ENCODE measurements at places on chromosomes 7 and 10.

DNA sequence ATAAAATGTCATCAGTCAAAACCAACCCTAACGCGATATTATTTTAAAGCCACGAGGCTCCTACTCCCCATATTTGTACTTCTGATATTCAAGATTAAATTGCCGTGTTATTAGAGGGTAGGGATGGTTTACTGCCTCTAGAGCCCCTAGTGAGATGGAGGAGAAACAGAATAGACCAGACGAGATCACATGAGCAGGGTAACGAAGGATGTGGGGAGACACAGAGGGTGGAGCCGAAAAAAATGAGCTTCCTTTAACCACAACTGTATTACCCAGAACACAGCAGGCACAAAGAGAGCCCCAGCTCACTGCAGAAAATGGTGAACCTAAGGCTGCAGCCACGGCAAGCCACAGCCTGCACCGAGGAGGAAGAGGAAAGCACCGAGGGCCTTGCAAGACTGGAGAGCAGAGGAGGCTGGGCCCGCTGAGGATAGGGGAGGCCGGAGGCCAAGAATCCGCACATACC lies 14.3 kb downstream of the ZC3HAV1 start:
- no peak for DNase-seq

DNA sequence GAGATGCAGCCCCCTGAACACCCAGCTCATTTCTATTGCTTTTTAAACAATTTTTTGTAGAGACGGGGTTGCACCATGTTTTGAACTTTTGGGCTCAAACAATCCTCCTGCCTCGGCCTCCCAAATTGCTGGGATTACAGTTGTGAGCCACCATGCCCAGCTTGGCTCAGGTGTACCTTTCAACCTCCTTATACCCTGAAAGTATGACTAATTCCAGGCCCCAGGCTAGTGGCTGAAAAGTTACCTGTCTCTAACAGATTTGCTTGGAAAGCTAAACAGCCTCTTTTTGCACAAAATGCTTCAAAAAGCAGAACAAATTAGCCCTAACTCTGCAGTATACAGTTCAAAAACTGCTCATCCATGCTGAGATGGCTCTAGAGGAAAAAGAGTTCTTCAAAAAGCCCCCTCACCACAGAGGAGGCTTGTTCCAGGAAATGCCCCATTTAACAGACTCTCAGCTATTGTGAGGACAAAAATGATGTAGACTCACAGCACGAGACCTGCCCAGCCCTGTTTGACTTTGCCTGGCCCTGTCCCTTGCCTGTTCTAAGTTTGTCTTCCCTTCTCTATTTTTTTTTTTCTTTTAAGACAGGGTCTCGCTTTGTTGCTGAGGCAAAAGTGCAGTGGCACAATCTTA lies 13.4 kb upstream of the AP1S1 start:
- no peak for DNase-seq

- peak; percentile 17 for DNase-seq
Observed at GRCh38 chr7:22563621-22564241, 63.7 kb upstream of the STEAP1B start.

- DNase-seq: no peak
Observed at GRCh38 chr10:61108915-61109314, 164.9 kb upstream of the RHOBTB1 start.

DNA sequence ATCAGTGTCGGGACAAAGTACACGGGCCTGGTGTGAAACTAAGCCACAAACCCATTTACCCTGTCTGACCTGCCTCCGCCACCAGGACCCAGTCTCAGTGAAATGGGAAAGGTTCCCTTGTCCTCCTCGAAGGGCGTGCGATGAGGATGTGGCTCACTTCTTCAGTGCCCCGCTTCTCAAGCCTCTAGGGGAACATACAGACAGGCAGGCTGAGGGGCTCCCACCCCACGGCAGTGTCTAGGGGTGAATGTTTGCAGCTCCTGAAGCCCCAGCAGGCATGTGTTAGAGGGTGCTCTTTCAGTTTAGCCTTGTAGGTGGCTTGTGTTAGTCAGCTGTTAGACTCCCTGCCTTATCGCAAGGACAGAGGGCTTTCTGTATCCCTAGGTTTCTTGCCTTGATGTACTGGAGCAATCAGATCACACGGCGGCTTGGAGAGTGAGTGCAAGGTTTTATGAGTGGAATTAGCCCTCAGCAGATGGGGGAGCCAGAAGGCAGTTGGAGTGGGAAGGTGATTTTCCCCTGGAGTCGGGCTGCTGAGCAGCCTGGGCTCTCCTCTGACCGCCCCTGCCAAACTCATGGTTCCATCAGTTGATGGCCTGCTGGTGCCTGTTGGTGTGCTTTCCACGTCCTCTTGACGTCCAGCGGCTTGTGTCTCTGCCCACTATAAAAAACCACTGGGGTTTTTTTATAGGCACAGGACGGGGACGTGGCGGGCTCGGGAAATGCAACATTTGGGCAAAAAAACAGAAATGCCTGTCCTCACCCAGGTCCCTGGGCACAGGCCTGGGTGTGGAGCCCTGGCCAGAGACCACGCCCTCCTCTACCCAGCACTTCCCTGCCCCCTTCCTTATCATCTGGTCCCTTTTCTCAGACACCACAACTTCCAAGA lies 759 bp downstream of the NUDT1 start:
- peak; percentile 28 for DNase-seq

- no peak for DNase-seq
Observed at GRCh38 chr7:153638821-153639435, 413.3 kb upstream of the DPP6 start.

- no peak for DNase-seq
Observed at GRCh38 chr7:132446260-132446659, 130.0 kb downstream of the PLXNA4 start.

- DNase-seq: peak; percentile 86
Observed at GRCh38 chr7:73715648-73716317, 3.7 kb downstream of the STX1A start.

DNA sequence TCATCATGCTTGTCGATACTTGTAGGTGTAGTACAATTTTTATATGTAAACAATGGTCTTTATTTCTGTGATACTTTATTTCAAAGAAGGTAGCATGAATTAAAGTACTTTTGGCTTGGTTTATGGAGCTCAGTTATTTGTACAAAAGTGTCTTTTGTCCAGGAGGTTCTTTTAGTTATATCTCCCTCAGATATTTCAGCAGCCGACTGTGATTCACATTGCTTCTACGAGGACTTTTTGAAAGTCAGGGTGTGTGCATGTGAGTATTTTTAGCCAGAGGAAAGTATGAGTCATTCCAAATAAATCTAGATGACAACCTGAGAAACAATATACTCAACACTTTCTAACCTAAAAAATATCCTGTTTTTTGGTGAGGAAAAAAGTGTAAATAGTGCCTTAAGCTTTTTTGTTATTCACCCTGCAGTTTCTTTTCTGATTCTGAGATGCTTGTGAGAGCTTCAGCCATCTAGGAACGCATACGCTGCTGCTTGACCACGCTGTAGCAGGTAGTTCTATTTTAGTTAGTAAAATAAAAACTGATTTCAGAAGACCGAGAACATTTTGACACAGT lies 595 bp upstream of the SUN1 start:
- DNase-seq: peak; percentile 83

- peak; percentile 72 for DNase-seq
Observed at GRCh38 chr7:123748171-123748733, 551 bp downstream of the WASL start.

DNA sequence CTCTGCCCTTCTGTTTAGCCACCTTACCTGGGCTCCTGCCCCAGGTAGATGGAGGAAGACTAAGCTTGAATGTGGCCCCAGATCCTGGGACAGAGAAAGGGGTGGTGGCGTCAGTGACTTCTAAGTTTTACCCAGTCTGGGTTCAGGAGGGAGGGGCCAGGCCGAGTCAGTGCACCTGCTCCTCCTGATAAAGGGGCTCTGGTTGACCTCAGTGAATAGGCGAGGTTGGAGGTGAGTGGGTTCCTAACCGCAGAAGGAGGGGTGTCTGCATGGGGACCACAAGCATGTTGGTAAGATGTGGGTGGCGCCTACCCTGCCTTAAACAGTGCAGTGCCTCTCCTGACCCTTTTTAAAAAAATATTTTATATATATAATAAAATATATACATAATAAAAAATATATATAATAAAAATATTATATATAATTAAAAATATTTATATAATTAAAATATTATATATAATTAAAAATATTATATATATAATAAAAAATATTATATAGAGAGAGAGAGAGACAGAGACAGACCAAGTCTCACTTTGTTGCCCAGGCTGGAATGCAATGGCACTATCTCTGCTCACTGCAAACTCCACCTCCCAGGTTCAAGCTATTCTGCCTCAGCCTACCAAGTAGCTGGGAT lies 97.3 kb upstream of the GTF2I start:
- no peak for DNase-seq

DNA sequence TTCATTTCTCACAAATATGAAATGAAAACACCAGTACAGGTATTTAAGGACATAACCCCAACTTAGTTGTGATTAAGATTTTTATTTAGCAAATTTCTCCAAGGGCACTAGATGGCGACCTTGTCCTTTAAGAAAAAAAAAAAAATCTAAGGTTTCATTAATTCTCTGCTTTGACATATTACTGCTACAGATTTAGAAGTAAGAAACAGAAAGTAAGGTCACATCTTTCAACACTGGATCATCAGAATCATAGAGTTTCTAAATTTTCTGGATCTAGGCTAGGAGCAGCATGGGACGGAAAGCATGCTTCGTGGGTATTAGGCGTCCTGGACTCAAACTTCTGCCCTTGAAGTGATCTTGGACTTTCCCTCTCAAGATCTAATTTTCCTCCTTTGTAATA lies 85.5 kb upstream of the PRKG1 start:
- peak; percentile 24 for DNase-seq

DNA sequence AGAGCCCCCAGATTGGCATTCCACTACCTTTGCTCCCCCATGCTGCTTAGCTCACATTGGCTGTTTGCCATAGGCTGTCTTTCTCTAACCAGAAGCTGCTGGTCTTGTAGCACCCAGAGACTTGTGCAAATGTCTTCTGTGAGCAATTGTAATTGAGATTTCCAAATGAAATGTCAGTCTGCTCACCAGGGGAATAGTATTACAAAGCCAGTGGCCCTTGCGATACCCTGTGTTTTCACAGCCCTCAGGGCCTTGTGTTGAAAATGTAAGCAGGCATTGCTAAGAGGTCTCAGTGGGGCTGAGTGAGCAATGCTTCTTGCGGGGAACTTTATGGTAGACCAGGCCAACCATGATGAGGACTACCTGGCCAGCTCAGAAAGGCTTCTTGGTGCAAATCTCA lies 746.5 kb downstream of the LRMDA start:
- DNase-seq: no peak

- no peak for DNase-seq
Observed at GRCh38 chr7:51000956-51001355, 218.3 kb upstream of the GRB10 start.

GRCh38 chr10:112434988-112435619 lies 11.6 kb downstream of the ZDHHC6 start:
- peak; percentile 33 for DNase-seq

- DNase-seq: no peak
Observed at GRCh38 chr10:44949915-44950314, 9.7 kb upstream of the RASSF4 start.

DNA sequence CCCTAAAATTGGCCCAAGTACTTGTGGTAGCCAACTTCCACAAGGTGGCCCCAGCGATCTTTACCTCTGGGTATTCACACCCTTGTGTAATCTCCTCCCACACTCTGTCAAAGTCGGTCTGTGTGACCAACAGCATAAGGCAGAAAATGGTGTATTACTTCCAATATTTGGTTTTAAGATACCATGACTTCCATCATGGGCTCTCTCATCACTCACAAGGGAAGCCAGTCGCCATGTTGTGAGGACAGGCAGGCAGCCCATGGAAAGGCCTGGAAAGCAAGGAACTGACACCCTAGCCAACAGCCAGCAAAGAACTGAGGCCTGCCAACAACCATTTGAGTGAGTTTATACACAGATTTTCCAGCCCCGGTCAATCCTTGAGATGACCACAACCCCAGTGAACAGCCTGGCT lies 91.0 kb upstream of the KMT2E start:
- DNase-seq: peak; percentile 76

GRCh38 chr7:137734221-137734620 lies 112.6 kb downstream of the DGKI start:
- DNase-seq: no peak

GRCh38 chr7:24271938-24272337 lies 12.1 kb upstream of the NPY start:
- DNase-seq: no peak

DNA sequence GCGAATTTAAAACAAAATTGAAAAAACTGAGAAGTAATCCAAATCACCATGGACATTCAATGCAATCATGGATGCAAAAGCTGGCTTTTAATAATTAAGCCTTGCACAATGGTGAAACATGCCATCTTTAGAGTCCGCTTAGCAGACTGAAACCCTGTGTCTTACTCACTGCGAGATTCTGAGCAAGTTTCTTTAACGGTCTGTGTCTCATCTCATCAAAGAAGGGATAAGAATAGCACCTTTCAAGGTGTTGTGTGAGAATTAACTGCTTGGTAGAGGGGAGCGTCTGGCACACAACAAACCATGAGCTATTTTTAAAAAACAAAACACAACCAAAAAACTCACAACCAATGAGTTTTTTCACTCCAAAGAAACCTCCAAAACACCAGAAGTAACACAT lies 21.4 kb downstream of the ACBD7 start:
- DNase-seq: no peak

DNA sequence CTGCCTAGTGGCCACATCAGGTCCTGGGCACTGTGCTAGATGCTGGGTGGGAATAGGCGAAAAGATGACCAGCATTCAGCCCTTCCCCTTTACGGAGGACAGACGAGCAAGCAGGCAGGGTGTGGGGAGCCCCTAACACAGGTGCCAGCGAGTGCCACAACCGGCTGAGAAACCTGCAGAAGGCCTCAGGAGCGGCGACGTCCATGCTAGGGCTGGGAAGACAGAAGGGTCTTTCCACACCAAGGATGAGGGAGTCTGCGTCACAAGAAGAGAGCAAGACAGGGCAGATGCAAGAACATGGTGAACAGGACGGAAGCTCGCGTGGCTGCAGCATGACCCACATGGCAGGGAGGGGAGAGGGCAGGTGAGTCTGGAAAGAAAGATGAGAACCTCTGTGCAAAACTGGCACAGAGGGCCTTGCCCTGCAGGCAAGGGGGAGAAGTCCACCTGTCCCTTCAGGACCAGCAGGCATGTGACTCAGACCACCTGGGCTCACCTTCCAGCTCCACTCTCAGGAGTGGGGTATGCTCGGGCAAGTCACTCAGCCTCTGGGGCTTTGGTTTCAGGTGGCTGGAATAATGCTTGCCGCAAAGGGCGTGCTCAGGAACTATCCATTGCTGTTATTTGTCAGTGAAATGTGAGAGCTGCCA lies 36.6 kb downstream of the KCNH2 start:
- DNase-seq: no peak

GRCh38 chr10:105793071-105793470 lies 1152.0 kb downstream of the SORCS3 start:
- DNase-seq: no peak

GRCh38 chr7:106417273-106417902 lies 132.6 kb upstream of the NAMPT start:
- DNase-seq: no peak

DNA sequence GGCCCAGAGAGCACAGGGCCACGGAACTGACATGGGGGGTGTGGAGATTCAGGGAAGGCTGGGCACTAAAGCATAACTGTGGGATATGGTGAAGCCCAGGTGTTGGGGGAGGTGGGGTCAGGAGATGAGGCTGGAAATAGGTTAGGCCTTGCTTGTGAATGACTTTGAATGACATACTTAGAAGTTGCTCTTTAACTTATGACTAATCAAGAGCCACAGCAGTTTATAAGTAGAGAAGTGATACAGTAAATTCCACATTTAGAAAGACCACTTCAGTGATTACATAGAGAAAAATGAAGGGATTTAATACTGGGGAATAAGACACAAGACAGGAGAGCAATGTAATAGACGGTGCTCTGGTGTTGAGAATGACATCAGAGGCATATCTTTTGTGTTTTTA lies 120.8 kb upstream of the SEC61G start:
- DNase-seq: no peak

GRCh38 chr10:132929953-132930548 lies 12.3 kb downstream of the CFAP46 start:
- no peak for DNase-seq

Measured in GM03348 (cell line).